ENCODE measurements at places on chromosomes 5 and 9. TPM values are rescaled to one million over a fixed set of nuclear protein-coding genes. Genes with fewer than 3 reads are reported as not detected.
A peak's percentile ranks its signal among the peaks of the same experiment; 100 is the strongest.

The HNRNPAB gene
- total RNA-seq, result 481 TPM

The WNT8A gene
- total RNA-seq, result not detected

The C1QTNF2 gene
- not detected for total RNA-seq

The NRG2 gene
- not detected for total RNA-seq

- DNase-seq, result no peak
Measured at GRCh38 chr5:6787941-6788340, 74.7 kb downstream of the TENT4A start.

DNA sequence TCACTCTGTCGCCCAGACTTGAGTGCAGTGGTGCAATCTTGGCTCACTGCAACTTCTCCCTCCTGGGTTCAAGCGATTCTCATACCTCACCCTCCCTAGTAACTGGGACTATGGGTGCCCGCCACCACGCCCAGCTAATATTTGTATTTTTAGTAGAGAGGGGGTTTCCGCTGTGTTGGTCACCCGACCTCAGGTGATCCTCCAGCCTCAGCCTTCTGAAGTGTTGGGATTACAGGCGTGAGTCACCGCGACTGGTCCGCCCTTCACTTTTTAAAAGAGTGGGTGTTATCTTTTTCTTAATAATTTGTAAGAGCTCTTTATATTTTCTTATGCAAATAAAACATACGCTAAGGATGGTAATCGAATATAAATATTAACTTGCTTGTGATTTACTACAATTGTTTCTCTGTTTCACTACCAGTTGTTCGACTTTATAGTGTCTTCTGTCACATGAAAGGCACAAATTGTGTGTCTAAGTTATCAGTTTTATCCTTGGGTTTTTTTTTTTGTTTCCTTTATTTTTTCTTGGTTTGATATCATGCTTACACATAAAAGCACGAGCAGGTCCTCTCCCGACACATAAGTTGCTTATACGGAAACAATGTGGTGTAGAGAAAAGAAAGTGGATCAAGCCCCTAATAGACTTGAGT lies 1.9 kb upstream of the GPBP1 start:
- DNase-seq, result no peak

- no peak for DNase-seq
Measured at GRCh38 chr5:144114571-144114970, 55.9 kb downstream of the YIPF5 start.

DNA sequence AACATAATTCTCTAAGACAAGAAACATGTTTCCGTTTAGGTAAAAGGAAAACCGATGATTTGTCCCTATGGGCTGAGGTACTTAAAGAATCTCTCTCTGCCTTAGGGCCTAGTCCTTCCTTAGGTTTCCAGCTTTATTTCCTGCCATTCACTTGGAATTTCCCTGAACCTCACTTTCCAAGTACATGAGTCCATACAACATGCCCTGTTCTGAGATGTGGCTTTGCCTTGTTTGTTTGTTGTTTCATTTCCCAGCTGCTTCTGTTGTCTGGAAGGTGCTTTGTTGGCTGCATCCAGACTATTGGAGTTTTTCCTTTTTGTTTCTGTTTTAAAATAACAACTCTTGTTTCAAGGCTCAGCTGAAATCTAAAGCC lies 95.2 kb downstream of the ALDH1A1 start:
- DNase-seq, result no peak

- no peak for DNase-seq
Measured at GRCh38 chr9:122526602-122527001, 491 bp downstream of the OR1N1 start.

DNA sequence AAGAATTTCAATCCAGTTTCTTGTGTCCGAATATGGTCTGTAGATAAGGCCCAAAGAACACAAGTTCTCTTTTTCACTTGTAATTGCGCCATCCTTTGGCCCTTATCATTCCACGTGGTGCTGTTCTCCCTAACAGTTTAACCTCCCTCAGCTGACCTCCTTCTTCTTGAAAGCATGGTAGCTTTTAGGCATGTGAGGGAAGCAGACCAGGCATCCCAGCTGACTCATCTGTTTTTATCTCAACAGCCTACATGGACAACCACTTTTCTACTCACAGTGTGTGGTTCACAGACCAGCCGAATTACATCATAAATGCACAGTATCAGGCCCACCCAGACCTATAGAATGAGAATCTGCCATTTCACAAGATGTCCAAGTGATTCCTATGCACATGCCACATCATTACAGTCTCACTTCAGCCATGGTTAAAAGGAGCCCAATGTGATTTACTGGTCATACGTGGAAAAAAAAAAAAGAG lies 26.9 kb upstream of the PLIN2 start:
- no peak for DNase-seq

- peak; percentile 68 for DNase-seq
Measured at GRCh38 chr5:132526290-132526973, 16.9 kb downstream of the IL5 start.

All from natural killer cell treated with Interleukin-12 subunit alpha and Interleukin-12 subunit beta and Interleukin-15 and Interleukin-18, amount 100 ng/mL, for 72 hours (primary cell).